ENCODE measurements at places on chromosomes 16 and 17.

DNA sequence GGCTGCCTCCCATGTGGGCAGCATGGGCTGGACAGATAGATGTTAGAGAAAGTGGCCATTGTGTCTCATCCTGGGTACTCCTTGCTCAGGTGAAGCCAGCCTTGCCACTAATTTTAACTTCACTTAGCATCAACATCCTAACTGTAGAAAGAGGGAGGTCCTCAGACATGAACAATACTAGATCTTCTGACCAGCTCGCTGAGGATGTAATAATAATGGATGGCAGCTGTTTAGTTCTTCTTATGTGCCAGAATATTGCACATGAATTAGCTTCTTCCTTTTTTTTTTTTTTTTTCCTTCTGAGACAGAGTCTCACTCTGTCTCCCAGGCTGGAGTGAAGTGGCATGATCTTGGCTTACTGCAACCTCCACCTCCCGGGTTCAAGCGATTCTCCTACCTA, 232.4 kb downstream of the CCDC182 start:
- DNase-seq = no peak

DNA sequence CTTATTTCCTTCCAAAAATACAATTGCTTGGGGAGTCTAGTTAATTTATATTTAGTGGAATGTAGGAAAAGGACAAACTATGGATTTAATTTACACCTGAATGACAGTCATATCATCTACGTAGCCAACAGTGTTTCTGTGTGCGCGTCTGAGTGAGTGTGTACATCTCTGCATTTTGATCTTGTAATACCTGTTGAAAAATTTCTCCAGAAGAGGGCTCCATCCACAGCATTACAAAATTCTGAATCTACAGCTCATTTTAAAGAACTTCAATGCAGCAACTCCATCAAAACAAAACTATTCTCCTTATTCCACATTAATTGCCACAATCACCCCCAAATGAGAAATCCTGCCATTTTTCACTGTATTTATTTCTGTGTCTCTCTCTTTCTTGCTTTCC, 3.9 kb downstream of the CDH13 start:
- no peak for DNase-seq

DNA sequence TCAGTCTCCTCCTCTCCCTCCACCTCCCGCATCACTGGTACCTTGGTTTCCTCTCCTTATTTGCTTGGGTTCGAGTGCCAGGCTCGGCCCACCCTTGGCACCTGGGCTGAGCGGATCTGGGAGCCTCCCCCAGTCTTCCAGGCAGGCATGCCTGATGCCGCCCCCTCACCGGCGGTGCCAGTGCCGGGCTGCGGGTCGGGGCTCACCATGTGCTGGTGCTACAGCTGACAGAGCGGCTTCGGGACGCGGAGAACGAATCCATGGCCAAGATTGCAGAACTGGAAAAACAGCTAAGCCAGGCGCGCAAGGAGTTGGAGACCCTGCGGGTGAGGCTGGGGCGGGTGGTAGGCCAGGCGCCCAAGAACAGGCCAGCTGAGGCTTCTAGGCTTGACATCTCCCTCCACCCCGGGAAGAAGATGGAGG, 19.2 kb downstream of the FMNL1 start:
- no peak for DNase-seq

GRCh38 chr17:75941442-75941819, 589 bp upstream of the FBF1 start:
- DNase-seq = no peak

DNA sequence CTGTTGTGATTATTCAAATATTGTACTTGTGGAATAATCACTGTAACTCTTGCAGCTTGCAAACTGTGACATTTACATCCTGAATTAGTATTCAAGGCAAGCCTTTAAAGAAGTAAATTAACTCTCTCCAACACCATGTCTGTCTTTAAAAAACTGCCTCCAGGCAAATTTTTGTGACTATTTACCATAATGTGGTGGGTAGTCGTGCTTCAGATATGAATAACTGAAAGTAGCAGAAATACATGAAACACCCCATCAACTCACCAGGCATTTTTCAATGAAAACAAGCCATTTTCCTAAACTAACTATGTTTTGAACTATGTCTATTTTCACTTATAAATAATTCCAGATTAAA, 217.4 kb upstream of the PSMD7 start:
- no peak for DNase-seq

DNA sequence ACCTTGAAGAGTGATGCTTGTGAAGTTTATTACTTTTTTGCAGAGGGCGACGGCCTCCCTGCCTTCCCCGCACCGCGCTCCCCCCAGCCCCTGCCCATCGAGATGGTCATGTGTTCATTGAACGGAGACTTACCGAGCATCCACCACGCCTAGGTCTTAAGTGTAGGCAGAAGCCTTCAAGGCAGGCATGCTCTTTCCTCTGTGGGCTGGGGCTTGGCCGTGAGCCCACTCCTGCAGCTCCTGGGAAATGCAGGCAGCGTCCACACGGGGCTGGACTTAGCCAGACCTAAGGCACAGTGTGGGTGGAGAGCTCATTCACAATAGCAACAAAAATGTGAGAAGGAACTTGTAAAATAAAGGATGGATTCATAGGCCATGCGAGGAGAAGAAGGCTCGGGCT, 19.2 kb downstream of the RNF213 start:
- DNase-seq = no peak

- no peak for DNase-seq
Observed at GRCh38 chr16:77564791-77565390, 130.1 kb upstream of the ADAMTS18 start.

DNA sequence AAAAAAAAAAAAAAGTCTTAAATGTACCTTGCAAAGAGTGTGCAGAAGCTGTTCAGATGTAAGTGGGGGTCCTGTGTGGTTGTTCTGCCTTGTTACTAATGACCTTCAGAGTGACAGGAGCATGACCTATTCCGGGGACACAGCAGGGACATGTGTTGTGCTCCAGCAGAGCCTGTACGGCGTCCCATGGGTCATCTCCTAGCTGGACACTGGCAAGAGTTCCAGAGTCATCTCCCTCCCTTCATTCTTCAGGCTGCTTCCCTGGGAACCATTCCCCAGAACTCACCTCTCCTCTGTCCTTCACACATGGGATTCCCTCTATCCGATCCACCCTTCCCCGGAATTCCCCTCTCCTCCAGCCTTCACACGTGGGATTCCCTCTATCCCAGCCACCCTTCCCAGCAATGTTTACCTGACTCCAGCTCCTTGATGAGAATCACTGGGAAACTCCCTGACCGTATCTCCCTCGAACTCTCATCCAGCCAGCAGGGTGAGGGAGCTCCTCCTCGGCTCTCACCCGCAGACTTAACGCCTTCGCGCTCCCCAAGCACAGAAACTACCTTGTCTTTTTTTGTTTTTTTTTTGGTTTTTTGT, 85.8 kb downstream of the MRM3 start:
- DNase-seq = no peak

DNA sequence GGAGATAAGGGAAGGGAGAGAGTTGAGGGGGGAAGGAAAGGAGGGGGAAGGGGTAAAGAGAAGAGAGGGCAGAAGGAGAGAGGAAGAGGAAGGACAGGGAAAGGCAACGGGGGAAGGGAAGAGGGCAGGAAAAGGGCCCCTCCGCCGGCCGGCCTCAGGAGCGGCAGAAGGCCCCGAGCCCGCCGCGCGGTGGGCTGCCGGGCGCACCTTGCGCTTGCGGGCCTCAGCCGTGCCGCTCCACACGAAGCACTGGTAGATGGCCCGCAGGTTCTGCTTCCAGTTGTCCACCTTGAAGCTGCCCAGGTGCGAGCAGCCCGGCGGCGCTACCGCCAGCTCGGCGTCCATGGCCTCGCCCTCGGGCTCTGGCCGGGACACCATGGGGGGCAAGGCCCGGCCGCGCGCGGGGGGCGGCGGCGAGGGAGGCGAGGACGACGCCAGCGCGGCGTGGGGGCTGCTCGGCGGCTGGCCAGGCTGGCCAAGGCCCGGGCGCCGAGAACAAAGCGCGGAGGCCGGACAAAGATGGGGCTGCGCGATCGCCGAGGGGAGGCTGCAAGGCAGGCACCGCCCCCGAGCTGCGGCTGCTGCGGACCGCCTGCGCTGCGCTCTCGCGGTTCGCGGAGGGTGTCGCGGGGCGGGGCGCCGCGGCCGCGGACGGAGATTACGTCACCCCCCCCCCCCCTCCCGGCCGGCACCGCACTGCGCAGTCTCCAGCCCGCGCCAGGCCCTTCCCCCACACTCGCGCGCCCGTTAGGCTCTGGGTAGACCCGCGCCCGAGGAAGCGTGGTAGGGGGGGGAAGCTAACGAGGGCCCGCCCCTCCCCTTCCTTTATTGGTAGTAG, at the start of gene USP22:
USP22 (minus strand) TSS at position 554 of the 838 bp plus-strand sequence; CDS start at position 378, 176 bp downstream.
- no peak for DNase-seq

- no peak for DNase-seq
Observed at GRCh38 chr17:74123350-74123749, 80.1 kb upstream of the RPL38 start.

DNA sequence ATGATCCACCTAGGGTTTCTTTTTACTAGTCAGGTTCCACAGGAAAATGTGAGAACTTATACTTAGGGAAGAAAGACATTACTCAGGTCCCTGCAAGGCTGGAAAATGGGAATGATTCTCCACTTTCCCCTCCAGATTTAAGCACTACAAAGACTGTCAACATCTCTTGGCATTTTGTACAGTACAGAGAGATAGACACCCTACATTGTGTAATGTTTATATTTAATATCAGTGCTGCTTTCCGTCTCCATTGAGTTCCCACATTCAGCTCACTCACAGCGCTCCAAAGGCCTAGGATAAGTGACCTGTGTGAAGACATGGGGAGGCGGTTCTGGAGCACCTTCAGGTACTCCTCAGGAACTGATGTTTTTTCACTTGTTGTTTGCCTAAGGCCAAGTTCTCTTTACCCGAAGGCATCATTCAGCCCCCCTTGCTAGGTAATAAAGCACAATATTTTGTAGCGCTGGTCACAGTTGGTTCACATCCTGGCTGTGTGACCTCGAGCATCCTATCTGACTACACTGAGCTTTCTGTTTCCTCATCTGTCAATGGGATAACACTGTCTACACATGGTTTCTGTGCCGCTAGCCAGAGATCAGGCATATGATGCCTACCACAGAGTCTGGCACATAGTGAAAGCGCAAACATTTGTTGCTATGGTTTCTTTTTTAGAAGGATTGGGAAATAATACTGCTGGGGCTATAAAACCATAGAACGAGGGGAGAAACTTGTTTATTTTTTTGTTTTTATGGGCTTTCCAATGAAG, 226.6 kb downstream of the ZFHX3 start:
- DNase-seq = no peak

DNA sequence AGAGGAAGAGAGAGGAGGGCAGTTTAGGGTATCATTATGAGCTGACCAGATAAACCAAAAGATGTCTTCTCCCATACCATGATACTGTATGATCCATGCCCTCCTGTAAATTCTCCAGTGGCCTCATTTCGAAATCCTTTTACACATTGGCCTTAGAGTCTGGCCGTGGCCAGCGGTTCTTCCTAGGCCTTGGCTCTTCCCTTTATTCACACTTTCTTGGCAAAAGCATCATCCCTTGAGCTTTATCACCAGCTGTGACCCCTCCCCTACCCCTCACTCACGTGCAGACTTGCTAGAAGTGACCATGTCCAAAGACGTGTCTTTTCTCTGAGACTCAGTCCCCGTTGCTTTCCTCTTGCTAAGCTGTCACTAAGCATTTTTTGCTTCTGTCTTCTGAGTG, 22.8 kb downstream of the KATNIP start:
- no peak for DNase-seq

- no peak for DNase-seq
Observed at GRCh38 chr16:424033-424622, 1.3 kb upstream of the RAB11FIP3 start.

DNA sequence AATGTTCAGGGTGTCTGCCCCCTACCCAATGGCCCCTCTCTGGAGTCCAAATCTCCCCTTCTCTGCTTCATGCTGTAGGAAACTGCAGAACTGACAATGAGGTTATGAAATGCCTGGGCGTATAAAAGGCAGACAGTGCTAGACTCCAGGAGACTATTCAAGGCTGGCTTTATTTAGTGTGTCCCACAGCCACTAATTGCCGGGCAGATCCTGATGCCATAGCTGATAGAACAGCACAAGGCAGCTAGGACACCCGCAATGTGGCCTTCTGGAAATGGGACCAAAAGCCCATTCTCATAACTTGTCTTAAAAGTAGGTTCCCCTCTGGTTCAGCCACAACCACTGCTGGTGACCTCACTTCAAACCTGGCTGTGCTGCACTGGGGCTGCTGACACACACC, 28.5 kb upstream of the CD300E start:
- DNase-seq = no peak

DNA sequence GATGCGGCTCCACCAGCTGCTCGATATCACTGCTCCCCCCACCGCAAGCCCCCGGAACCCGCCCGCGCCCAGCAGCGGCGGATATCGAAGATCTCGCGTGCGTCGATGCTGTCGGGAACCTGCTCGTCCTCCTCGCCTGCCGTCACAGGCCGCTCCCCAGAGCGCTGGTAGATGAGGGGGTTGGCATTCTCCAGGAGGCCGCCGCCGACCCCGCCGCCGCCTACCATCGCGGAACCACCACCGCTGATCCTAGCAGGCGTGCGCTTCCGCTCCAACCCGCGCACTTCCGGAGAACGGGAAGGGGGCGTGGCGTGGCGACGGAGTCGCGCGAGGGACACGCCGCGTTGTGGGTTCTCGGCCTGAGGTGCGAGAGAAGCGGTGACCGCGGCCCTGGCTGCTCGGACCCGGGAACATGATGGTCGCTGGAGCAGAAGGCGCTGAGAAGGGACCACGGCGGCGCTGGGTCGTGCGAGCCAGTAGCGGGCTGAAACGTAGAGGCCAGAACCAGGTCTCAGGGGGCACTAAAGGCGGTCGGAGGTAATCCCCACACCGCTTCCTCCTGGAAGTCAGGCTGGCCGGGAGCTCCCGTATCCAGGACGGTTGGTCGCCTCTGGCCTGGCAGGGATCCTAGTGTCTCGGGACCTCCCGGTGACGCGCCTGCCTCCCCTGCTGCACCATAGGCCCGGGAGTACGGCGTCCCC, at the start of gene CIAO2B:
CIAO2B (minus strand) TSS at position 265 of the 701 bp plus-strand sequence; CDS start at position 227, 38 bp downstream.
- DNase-seq = peak; percentile 45

GRCh38 chr17:79861413-79862216, 22.4 kb upstream of the CBX4 start:
- DNase-seq = no peak

- DNase-seq = no peak
Observed at GRCh38 chr16:61645561-61645960, 390.7 kb downstream of the CDH8 start.

- no peak for DNase-seq
Observed at GRCh38 chr17:50539762-50540559, 7.0 kb upstream of the SPATA20 start.

- no peak for DNase-seq
Observed at GRCh38 chr17:82228842-82229697, at the start of gene SLC16A3. Gene SLC16A3 (plus strand): TSS chr17:82229042. CDS start chr17:82236009, 6,967 bp downstream.

DNA sequence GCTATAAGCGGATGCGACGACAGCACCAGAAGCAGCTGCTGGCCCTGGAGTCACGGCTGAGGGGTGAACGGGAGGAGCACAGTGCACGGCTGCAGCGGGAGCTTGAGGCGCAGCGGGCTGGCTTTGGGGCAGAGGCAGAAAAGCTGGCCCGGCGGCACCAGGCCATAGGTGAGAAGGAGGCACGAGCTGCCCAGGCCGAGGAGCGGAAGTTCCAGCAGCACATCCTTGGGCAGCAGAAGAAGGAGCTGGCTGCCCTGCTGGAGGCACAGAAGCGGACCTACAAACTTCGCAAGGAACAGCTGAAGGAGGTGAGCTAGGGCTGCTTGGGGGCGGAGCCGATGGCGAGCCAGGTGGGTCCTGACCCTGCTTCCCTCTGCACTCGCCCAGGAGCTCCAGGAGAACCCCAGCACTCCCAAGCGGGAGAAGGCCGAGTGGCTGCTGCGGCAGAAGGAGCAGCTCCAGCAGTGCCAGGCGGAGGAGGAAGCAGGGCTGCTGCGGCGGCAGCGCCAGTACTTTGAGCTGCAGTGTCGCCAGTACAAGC, 10.1 kb downstream of the HIRIP3 start:
- no peak for DNase-seq

Data from cortex of kidney (tissue), 1 donor.